ENCODE measurements at places on chromosomes 5 and 9.

DNA sequence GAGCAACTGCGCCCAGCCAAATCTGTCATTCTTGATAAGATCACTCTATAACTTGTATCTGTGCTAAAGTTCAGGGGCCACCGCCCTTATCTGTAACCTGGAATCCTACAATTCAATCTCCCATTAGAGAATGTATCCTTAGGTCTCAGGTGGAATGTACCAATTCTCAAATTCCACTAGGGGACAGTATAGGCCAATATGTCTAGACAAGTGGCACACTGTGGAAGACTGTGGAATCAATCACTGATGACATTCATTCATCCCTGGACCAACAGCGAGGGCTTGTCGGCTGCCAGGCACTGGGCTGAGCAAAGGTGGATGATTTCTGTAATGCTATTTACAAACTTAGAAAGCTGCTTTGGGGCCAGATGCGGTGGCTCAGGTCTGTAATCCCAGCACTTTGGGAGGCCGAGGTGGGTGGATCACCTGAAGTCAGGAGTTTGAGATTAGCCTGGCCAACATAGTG is 28.7 kb upstream of the MEGF9 start:
- DNase-seq: peak; percentile 47

GRCh38 chr9:132622159-132622558 is 39.8 kb downstream of the BARHL1 start:
- peak; percentile 4 for DNase-seq

DNA sequence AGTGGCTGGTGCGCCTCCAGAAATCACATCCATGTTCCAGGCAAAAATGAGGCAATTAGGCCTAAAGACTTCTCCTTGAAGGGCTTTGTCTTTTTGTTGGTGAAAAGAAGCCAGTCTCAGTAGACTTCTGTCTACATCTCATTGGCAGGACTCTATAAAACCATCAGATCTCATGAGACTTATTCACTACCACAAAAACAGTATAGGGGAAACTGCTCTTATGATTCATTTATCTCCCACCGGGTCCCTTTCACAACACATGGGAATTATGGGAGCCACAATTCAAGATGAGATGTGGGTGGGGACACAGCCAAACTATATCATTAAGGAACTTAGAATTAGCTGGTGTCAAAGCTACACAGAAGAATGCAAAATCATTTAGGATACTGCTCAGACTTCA is 77.7 kb upstream of the SNX2 start:
- no peak for DNase-seq

DNA sequence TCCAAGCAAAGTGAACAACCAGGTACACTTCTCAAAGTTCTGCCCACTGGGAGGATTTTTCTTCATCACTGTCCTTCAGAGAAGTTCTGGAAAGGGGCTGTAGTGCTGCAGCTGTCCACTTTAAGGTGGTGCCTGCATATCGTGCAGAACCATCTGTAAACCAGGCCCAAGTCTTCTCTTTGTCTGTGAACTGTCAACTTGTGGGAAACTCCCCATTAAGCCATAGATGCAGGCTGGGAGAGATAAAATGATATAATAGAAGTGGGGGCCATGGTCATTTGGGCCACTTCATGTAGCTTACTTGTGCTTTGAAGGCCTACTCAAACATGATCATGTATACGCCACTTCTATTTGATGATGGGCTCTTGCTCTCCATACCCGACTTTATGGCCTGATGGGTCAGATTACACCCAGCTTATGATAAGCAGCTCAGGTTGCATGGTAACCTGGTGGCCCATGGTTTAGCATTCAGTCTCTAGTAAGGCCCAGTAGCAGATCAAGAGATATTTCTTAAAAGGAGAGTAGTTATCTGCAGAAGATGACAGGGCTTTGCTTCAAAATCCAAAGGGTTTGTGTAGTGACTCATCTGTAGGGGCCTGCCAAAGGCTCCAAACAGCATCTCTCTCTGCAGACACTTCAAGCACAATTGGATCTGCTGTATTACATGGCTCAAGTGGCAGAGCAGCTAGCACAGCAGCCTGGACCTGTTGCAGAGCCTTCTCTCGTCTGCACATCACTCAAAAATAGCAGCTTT is 15.7 kb upstream of the BTF3 start:
- DNase-seq: peak; percentile 17

GRCh38 chr9:126773004-126773607 is 31.7 kb upstream of the ZBTB43 start:
- DNase-seq: peak; percentile 28

- DNase-seq: no peak
These were observed 24.7 kb upstream of the TNC start for GRCh38 chr9:115142517-115143270.

DNA sequence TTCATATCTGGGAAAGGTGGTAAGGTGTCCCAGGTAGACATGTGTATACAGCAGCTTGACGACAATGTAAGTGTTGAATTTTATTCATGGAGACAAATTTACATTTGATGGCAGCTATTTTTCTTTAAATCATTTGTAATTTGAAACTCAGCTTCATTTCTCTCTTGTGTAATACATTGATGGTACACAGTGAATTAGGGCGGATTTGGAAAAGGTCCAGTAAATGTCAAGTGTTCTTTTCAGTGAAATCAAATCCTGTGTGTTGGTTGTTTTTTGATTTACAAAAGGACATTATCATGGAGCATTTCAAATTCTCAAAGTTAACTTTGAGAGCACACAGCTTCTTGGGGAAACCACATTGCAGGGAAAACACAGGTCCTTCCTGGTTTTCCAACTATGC is 30.0 kb upstream of the PCSK1 start:
- no peak for DNase-seq

DNA sequence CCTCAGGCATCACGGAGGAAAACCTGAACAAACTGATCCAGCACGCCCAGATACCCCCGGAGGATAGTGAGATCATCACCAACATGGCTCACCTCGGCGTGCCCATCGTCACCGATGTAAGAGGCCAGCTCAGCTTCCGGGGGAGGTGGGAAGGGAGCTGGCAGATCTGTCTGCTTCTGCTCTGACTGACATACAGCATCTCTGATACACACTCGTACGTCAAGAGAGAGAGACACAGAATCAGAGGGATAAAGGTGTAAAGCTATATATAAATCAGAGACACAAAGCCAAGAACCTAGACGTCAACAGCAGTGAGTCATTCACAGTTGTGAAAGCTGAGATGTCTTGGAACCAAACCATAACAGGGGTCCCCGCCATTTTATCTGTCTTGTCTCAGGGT is 30.1 kb upstream of the CFAP157 start:
- DNase-seq: no peak

DNA sequence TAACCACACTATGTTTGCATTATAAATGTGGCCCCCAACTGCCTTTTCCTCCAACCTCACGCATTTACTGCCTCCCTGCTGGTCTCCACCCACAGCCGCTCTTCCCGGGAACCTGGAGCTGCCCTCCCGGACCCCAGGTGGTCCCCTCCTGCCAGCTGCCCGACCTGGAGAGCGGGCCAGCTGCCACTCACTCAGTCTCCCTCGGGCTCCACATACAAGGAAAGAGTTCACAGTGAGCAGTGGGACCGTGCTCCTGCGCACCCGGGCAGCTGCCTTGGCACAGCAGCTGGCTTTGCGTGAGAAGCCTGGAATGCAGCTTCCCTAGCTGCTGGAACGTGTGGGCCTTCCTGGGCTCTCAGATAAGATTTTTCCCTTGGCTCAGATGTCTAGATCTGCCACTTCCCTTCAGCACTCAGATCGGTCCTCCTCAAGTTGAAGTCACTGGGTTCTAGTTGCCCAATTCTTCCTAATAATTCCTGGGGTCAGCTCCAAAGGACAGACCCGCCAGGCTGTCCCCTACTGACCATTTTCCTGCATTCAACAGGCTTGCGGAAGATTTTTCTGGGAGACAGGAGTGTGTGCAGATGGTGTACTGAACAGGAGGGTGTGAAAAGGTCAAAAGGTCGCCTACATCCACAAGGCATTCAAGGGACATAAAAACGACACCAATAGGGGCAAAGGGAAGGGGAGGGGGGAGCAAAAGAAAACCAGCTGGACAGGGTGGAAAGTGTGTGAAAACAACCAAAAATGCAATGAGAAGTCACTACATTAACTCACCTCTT is 69.1 kb downstream of the MYO10 start:
- no peak for DNase-seq

DNA sequence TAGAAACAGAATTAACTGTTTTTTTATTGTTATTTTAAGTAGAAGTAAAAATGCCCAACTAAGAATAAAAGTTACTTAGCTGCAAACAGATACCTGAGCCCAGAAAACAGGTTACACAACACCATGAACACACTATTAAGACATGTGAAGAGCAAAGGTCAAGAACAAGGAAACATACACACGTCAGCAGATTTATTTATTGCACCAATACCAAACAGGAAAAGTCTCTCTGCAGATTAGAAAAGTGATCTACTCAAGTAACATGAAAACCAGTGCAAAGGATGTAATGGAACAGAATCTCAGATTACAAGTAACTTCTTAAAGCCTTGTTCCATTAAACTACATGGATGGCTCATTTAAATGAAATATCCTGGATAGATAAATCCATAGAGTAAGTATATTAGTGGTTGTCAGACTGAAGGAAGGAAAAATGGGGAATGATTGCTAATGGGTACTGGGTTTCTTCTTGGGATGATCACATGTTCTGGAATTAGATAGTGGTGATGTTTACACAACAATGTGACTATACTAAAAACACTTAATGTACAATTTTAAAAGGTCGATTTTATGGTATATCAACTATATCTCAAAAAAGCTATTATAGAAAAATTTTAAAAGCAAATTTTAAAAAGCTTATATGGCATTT is 6.1 kb downstream of the SAR1B start:
- DNase-seq: peak; percentile 78

- DNase-seq: peak; percentile 68
These were observed 48.2 kb downstream of the KIF2A start for GRCh38 chr5:62354028-62354874.

DNA sequence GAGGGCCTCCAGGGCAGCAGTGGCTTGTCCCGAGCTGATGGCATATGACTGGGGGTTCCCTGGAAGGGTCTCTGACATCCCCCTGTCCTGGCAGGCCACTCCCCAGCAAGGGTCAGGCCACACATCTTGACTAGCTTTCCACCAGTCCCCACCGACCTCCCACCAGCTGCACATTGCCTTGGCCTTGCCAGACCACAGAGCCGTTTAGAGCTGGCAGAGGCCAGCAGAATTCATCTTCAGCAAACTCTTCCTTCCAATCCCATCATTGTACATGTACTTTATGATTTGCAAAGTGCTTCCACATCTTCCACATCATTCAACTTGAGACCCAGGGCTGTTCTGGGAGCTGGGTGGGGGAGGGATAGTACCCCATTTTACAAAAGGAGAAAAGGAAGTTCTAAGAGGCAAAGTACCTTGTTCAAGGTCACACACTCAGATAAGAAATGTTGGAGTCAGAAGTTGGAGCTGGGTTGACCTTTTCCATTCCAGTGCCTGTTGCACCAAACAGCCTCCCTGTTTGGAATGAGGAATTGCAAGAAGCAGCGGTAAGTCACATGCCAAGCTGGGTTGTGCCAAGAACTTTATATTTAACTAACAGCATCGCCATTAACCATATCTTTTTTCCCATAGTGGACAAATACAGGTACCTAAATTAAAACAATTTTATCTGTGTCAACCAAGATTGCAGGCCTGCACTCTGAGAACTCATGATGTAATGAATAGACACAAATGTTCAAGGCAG is 25.8 kb upstream of the COL15A1 start:
- no peak for DNase-seq

DNA sequence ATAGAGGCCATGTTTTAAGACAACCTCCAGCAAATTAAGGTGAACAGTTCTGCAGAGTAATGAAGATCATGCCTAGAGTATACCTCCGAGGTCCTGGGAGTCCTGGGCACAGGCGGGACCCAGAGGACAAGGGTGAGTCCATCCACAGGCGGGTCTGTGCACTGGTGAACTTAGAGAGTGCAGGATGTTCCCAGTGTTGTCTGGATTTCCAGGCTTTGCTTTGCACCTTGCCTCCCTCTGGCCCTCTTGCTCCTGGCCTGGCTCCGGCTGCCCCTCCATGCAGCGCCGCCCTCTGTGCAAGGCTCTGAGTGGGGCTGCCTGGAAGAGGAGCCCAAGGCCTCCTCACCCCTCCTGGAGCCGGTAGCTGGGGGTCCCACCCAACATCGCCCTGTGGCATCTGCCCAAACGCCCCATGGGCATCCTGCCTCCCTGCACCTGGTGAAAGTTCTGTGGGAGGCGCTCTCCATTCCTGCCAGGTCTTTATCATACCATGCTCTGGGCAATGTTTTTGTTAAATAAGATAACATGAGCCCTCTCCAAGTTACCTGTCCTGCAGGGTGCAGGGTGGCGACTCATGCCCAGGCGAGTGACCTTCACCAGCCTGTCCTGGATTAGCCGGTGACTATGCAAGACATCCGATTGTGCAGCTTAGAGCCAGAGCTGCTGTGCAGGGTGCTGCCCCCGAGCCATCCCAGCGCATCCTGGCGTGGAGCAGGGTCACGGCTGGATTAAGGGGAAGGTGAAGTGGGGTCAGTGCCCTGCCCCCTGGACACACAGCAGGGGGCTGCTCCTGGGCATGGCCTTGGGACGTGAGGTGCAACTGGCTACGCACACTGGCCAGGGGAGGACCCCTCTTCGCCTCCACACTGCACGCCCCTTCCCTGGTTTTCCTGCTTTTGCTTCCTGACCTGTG is 41.3 kb upstream of the LPCAT1 start:
- no peak for DNase-seq

GRCh38 chr9:126707083-126707482 is 93.4 kb downstream of the LMX1B start:
- no peak for DNase-seq

GRCh38 chr9:69044240-69045219 is 9.0 kb downstream of the FXN start:
- DNase-seq: peak; percentile 63

Measured in HCEC 1CT (cell line).